Stimulated activated CD4-positive, alpha-beta T cell treated with anti-CD3 and anti-CD28 coated beads, TNF-alpha, amount 100 ng/mL, for 1 hour (primary cell): ENCODE measurements at places on chromosomes 7 and 10.

GRCh38 chr7:39304668-39305405 lies 261.4 kb upstream of the YAE1 start:
- DNase-seq: no peak

DNA sequence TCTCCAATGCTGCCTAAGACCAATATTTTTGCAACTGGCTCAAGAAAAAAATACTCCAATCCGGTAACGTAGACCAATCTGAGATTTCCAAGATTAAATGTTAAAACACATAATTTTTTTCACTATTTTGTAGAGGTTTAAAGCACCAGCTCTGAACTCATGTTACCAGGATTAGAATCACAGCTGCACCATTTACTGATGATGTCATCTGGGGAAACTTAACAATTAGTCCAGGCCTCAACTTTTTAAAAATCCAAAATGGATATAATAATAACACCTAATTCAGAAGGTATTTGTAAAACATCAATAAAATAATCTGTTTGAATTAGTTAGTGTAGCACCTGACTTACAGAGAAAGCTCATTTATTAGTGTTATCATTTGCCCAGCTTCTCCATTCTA lies 14.4 kb downstream of the PON1 start:
- no peak for DNase-seq

- no peak for DNase-seq
These were observed 34.6 kb downstream of the TRIM8 start for GRCh38 chr10:102678842-102679289.

- DNase-seq: no peak
These were observed 234.4 kb upstream of the IMMP2L start for GRCh38 chr7:111796671-111797070.

DNA sequence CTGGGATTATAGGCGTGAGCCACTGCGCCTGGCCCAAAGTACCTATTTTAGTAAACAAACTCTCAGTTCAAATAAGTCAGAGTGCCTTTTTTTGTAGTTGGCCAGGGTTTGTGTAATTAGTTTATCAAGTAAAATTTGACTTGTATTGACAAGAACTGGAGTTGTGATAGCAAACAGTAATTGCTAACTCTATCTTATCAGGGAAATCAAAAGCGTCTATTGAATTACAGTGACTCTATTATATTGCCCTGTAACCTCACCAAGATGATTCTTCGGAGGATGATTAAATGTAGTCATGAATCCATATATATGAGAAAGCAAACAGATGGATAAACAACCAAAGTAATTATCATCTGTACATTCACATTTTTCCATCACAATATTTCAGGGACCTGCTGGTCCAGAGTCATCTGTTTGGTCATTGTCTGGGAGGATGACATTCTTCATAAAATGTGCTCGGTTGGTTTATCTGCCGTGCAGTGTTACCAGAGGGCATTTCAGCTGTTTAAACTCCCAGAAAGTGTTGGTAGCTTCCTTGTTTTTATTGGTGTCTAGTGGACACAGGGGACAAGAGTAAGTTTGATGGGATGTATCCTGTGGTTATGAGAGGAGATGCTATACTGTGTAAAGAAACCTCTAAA lies 35.6 kb downstream of the DOCK1 start:
- no peak for DNase-seq

GRCh38 chr10:70891627-70892026 lies 3.3 kb upstream of the PCBD1 start:
- DNase-seq: no peak

DNA sequence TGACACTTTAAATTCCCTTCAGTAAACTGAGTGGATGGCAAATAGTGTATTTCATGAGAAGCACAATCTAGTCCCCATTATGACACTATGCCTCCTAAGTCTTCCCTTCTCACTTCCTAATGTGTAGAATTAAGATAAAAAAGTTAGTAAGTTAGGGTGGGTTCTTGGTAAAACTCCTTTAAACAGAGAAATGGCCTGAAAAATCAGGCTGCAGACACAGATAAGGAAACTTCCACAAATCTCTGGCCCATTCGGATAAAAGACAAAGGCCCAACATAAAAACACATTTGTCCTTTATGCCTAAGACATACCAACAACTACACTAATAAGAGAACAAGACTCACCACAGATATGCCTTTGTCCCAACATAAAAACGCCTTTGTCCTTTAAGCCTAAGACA lies 21.5 kb downstream of the AKR1C8 start:
- no peak for DNase-seq

DNA sequence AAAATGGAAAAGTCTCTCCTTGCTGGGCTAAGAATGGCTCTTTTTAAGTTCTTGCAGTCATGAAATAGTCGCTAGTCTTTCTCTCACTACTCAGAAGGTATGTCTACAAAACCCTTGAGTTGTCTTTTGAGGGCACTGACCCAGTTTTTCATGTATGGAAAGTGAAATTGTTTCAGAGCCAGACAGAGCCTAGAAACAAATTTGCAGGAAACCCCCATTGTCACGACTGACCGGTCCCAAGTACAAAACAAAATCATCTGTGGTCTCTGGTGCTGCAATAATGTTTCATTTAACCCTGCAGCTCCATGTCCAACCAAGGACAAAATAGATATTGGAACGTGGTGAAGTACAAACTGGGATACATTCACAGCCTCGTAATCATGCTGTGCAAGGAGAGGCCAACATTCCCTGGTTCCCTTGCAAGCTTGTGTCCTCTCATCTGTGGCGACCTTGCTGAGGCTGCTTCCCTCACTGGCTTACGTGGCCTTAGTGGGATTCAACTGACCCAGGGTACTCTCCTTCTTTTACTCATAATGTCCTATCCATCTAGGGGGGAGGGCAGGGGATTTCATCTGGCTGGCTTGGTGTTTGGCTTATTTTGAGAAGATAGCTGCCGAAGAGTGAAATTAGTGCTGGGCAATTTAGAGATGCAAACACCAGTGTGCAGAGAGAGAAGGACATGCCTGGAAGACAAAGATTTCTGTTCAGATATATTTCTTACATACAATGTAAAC lies 172.5 kb downstream of the IPMK start:
- no peak for DNase-seq

GRCh38 chr7:83614112-83614511 lies 34.8 kb downstream of the SEMA3E start:
- DNase-seq: no peak

DNA sequence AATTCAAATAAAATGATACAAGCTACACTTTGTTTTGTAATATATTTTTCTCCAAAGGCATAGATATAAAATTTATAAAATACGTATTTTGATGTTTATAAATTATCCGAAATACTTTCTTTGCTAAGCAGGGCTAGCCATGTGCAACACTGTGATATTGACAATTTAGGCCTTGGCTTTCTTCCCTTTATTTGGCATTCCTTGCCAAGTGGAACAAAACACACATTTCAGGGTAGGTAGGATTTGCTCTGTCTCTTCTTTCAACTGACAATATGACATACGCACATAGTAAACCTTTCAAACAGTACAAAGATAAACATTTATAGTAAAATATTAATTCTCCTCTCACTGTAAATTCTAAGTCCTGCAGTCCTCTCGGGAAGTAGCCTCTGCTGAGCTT lies 103.3 kb upstream of the POT1 start:
- DNase-seq: no peak

DNA sequence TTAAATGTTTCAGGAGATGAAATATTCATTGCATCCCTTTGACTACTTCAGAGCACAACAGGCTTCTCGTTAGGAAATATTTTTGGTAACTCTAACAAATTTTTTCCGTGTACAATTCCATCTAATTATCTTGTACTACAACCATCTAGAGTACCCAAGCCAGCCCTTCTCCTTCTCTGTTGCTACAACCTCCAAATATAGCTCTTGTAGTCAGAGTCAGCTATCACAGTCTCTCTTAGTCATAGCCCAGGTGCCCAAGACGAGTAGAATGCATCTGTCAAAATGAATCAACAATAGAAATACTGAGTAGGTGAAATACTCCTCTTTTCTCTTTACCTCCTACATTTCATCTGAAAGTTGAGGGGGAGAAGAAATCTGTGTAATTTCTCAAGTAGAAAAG lies 74.0 kb downstream of the INHBA start:
- DNase-seq: no peak

GRCh38 chr10:35433851-35434426 lies 97.6 kb downstream of the CCNY start:
- DNase-seq: no peak

DNA sequence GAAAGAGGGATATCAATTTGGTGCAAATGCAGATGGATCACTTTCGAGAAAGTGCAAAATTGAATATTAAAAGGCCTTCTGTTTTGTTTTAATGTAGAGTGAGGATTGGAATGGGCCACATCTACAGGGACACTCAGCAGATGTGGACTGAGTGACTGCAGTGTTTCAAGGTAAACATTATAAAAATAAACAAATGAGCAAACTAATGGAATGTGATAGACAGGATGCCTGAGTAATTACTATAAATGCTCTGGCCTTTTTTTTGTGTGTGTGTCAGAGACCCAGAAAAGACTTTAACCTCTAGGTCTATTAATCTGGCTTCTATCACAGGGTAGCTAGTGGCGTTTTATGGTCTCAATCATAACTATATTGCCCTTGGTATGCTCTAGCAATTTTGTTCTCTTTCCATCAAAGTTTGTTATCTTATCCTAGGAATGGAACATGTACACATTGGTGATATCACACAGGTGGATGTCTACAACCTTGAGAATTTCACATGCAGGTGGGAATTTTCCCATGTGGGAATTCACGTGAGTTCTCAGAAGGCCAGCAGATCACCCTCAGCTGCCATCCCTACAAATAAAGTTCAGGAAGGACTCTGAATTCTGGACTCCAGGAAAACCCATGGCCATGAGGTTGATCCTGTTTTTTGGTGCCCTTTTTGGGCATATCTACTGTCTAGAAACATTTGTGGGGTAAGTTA lies at the start of gene CPA2:
TSS of gene CPA2 (plus strand) at position 606 of the 703 bp plus-strand sequence. CDS start at position 625, 19 bp downstream.
- DNase-seq: no peak

DNA sequence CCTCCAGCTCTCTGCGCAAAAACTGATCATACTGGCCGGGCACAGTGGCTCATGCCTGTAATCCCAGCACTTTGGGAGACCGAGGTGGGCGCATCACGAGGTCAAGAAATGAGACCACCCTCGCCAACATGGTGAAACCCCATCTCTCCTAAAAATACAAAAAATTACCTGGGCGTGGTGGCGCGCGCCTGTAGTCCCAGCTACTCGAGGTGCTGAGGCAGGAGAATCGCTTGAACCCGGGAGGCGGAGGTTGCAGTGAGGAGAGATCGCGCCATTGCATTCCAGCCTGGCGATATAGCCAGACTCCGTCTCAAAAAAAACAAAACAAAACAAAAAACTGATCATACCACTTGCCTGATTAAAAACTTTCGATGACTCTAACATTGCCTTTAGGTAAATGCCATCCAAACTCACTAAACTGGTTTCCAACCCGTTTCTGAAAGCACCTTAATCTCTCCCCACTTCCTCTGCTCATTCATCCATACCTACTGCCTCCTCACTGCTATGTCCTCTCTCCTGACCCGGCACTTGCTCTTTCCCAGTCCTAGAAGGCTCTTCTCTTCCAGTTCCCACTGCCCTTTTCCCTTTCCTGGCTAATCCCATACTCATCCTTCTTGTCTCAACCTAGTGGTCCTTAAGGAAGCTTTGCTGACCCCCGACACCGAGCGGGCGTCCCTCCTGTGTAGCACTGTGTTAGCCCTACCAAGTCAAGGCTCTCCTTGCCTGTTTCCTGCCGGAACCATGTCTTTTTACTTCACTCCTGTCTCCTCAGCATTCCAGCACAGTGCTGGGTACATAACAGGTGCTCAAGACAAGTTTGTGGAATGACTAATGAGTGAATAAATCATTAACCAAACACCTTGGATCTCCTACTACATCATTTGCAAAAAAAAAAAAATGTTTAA lies 686 bp upstream of the MIOS start:
- DNase-seq: no peak

DNA sequence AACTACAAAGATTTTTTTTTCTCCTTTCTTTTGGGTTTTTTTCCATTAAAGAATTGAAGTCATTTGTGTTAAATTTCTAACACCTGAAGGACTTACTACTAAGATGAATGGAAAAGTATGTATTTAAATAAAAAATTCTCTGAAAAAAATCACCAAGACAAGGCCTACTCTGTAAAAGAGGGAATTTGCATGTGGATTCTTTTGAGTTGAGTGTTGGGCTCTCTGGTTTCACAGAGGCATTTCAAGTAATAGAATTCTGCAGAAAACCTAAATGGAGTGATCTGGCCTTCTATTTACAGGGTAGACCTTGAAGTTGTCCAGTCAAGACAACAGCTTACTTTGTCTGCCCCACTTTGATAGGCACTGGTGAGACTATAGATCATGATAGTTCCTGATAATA lies 4.1 kb downstream of the LRRC17 start:
- DNase-seq: no peak

DNA sequence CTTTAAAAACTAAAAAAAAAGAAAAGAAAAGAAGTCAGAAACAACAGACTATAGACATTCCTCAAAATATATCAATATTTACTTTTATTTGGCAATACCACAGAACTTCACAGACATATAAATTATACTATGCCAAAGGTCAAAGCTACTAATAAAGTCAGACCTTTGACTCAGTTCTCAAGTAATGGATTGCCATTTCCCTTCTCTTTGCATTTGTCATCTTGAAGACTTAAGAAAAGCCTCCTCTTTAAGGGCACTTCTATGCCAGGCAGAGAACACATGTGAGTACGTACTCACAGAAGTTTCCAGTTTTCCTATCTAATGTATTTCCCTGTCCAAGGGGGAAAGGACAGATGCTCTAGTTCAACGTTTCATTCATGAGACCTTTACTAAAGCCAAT lies 37.6 kb downstream of the TNPO3 start:
- DNase-seq: no peak

DNA sequence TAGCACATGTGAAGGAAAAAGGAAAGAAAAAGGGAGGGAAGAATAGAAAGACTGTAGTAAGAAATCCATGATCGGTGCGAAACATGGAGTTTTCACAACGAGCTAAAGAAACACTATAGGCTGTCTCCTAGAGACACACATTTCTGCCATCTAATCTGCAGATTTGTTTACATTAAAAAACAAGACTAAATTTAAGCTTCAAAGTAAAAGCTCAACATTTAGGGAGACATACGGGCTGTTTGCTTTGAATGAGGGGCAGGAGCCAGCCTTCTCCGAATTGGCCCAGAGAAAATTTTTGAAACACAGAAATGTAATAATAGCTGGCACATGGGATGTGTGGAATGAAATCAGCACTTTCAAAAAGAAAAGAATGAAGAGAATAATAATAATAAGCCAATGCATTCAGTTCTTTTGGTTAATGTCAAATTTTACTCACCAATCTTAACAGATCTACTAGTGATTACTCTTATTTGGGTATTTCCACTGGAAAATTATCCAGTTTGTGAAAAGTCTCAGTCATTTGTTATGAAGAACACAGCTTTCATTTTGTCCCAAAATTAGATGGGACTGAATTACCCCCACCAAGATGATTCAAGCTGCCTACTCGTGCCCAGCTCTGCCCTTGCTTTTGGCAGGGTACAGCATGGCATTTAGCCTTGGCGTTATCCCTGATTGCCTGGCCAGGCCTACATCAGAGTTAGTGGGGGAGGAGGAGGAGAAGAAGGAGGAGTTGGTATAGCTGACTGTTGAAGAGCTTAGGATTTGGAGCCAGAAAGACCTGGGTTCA lies 47.1 kb downstream of the MTURN start:
- no peak for DNase-seq

GRCh38 chr7:46754140-46754720 lies 827.7 kb downstream of the TNS3 start:
- no peak for DNase-seq

GRCh38 chr7:121499624-121500023 lies 103.5 kb upstream of the FAM3C start:
- DNase-seq: no peak

GRCh38 chr10:48623607-48624132 lies 18.8 kb upstream of the ARHGAP22 start:
- DNase-seq: no peak

GRCh38 chr7:135467207-135467711 lies 42.6 kb downstream of the CNOT4 start:
- no peak for DNase-seq

- DNase-seq: no peak
These were observed 14.5 kb downstream of the OR9A2 start for GRCh38 chr7:143012409-143012808.
